ENCODE measurements at places on chromosomes 5 and 9.

DNA sequence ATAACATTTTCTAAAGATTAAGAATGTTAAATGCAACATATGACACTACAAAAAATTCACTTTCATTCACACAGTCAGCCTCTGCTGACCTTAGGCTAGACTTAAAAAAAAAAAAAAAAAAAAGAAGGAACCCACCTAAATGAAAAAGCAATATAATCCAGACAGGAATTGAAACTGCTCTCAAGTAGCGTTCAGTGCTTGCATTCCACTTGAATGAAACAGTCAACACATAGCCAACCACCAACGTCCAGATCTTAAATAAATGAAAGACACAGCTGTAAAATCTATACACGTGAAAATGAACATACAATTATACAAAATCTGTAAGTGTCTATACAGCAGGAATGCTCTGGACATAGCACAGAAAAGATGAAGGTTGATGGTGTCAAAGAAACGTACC lies 11.4 kb downstream of the TMEM245 start:
- DNase-seq = no peak

DNA sequence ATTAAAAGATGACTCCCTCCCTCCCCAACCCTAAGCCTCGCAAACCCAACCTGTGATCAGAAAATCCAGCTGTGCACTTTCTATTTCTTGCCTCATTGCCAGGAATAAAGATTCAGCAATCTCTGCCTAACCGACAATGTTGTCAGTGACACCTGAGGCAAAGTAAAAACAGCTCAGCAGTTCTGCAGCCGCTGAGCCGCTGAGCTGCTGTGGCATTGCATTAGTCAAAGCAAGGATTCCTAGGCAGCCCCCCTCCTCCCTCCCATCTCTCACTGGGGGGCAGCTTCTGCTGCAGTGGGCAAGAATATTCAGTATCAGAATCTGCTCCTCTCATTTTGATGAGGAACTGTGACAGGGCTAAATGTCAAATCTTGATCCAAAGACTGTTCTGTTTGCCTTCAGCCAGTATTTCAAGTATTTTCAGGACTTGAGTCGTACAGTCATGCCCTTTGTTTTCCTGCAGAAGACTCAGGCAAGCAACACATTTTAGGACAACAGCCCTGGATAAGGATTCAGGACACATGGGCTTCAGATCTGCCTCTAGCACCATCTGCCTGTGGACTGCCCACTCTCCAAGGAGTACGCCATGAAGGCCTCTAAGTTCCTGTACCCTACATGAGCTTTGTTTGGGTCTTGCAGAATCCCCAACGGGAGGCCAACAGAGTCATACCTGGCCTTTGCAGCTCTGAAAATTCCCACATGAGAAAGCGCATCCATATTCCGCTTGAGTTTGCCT lies 41.1 kb upstream of the DAP start:
- DNase-seq = no peak

DNA sequence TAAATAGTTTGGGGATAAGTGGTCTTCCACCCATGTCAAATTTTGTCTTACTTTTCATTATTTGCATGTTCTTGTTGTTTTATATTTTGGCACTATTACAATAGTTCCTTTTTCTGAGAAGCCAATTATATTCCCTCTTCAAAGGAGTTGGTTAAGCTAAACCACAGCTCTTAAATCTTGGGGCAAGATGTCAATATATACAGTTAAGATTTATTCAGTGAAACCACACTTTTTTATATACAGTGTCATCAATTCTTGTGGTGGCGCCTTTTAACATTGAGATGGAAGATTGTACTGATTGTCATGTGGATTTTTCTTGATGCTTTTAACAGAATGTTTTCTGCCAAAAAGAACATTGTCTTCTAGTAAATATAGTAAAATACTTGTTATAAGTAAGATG lies 104.1 kb downstream of the MTREX start:
- no peak for DNase-seq

DNA sequence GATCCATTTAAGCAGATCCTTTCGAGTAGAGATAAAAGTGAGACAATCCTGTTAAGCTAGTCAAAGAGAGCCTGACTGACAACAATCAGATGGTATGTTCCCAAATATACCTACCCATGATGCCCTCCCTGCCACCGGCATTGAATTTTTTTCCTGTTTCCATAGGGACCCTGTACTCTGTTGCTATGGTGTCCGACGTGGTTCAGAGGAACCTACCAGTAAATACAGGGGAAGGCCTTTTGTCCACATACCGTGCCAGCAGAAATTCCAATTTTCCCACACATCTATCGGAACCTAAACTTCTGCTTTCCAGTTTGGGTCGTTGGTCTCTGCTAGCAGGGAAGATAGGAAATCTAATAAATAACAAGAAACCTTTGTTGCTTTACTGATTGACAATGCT lies 64.7 kb downstream of the MEGF10 start:
- DNase-seq = no peak

DNA sequence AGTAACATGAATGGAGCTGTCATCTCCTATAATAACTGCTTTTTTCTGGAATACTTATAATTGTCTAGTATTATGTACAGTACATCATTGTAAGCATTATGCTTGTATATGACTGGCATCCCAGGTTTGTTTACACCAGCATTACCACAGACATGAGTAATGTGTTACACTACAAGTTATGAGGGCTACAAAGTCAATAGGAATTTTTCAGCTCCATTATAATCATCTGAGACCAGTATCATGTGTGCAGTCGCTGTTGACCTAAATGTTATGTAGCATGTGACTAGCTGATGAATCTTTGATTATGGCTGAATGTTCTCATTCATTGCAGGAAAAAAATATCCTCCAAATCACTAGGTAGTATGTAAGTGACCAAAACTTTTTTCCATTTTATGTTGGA lies 2.2 kb downstream of the ZCCHC9 start:
- DNase-seq = no peak

DNA sequence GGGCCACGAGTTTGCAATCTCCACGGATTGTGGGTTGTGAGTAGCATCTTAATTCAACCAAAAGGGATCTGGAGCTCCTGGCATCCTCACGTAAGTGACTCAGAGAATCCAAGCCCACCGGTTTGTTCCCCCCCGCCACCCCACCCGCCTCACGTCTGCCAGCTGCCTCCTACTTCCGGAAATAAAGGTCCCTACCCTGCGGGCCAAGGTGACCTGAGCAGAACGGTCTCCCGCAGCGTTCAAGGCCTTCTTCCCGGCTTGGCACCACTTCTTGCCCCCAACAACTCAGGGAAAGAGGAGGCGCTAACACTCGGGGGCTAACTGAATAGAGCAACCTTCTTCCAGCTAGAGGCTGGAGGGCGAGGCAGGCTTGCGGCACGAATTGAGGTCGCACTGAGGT lies 8.8 kb upstream of the GPRIN1 start:
- DNase-seq = no peak

DNA sequence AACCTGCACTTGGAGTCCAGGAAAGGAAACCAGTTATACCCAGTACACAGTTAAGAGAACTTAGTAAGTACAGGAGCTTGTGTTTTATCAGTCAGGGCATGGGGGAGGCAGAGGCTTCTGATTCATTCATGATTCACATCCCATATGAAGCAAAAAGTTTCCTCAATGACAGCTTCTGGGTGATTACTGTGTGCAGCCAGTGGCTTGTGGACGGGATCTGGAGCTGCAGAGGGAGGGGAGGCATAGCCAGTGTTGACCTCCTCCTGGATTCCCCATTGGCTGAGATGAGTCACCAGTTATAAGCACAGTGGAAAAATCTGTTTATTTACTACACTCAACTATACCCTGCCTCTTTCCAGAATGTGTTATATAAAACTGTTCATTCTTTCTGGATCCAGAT lies 17.7 kb downstream of the IL31RA start:
- DNase-seq = peak; percentile 47

GRCh38 chr5:24491490-24491889 lies 153.3 kb downstream of the CDH10 start:
- no peak for DNase-seq

DNA sequence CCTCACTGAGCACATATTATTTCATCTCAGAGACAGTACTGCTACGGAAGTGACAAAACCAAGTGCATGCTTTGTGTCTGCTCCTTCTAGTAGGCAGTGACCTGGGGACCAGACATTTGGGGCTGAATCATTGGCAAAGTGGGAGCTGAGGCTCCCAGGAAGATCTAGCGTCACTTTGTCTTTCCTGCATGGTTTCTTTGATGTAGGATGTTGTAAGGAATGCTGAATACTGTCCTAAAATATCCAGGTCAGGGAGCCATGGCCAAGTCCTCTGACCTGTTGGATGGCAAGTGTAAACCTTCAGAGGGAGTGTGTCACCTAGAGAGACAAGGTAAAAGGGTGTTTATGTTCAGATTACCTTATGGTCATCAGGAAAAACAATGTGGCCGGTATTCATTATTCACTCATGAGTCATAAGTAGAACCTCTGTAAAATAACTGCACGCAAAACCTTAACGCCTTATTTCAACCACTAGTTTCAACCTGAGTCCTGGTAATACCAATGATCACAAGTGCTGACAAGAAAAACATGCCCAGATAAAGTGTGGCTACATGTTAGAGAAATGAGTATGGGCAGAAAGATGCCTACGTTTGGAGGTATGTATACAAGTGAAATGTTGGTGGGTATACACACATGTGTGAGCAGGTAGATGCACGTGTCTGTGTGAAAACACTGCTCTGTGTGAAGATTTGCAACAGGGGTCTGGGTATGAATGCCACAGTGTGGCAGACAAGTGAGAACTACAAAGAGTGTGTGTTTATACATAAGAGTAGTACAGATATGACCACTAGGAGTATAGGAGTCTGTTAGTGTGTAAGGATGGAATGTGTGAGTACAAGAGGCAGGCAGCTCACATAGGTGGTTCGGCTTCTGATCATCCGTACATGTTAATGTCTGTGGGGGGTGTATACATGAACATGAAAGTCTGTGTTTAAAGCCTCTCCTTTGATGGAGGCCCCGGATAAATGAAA lies 263.9 kb downstream of the SPOCK1 start:
- no peak for DNase-seq

GRCh38 chr9:127112735-127113161 lies 9.7 kb downstream of the ANGPTL2 start:
- no peak for DNase-seq

- DNase-seq = no peak
These were observed 9.3 kb downstream of the ENTREP1 start for GRCh38 chr9:69334317-69334716.

DNA sequence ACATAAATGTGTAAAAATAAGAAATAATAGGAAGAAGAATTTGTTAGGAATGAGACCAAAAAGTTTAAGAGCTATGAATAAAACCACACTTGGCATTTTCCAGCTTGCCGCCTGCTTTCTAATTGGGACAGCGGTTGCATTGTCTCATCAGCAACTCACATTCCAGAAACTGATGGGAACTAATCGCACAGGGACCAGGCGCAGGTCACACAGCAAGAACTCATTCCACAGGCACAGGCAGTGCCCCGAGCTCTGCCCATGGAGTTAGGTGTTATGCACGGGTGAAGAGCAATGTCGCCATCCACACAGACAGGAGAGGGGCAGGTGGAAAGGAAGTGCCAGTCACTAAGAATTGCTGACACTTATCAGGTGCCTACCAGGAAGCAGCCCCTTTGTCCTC lies 279.9 kb downstream of the NSG2 start:
- DNase-seq = no peak

DNA sequence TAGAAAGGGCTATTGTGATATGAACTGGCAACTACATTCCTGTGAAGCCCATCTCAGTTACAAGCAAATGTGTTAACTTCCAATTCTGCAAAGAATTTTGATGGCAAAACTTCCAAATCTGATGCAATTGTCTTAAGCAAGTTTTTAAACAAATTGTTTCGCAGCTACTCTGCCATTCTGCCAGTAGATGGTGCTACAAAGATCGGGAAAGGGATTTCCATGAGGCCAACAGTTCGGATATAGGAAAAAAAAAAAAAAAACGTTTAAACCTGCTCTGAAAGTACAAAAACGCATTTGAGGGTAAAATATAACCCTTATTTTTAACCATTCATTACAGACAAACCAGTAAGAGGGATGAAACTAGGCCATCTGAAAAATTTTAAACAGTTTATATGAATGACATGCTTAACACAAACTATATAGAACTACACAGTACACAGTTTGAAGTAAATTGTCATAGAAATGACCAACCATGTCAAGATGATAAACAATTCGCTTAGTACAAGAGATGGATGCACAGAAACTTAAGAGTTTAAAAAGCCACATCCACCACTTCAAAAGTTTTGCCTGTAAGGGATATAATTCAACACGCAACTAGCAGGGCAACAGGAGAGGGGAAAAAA lies 2.2 kb downstream of the HNRNPA0 start:
- no peak for DNase-seq

DNA sequence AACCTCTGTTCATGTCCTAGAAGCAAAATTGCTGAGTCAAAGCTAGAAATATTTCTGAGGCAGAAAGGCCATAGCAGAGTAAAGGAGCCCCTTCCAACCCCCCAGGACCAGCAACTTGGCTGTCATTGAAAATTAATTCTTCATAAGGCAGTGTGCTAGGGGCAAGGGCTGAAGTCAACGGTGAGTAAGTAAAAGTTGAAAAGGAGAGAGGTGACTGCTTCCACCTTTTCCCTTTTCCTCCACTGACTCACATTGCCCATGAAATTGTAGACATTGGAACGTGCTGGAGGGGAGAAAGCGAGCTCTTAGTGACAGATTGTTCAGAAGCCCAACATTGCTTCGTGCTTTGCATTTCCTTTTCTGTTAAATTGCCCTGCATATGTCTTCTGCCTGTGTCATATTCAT lies 19.1 kb downstream of the GLRA1 start:
- DNase-seq = no peak

- DNase-seq = no peak
These were observed 163.8 kb downstream of the GABRB2 start for GRCh38 chr5:161382685-161383084.

All from activated CD4-positive, alpha-beta T cell treated with anti-CD3 and anti-CD28 coated beads, Interleukin-2, amount 50 U/mL, for 24 hours (primary cell).